H1 (cell line): ENCODE measurements at places on chromosomes 6 and 20. TPM values are rescaled to one million over a fixed set of nuclear protein-coding genes. Genes with fewer than 3 reads are reported as not detected.

The BPIFA1 gene
- not detected in 2 replicates for total RNA-seq

The UBD gene
- not detected in 2 replicates for total RNA-seq

The GHRH gene
- total RNA-seq = not detected in 2 replicates

The KCNQ5 gene
- total RNA-seq = 1.2 and 1.3 TPM in 2 replicates

- H3K4me3 ChIP-seq = no peak overlapping the region
- peaks cover 3% of the 10 kb centered on the region; the same call in 1 of the 2 replicates for H3K4me1 ChIP-seq
- H3K27me3 ChIP-seq = no peaks in the 10 kb centered on the region
These were observed 11.3 kb downstream of the NPEPL1 start for GRCh38 chr20:58703765-58704371.

- no peaks in the 10 kb centered on the region for H3K27me3 ChIP-seq
- H3K27ac ChIP-seq = no peak overlapping the region
- H3K4me3 ChIP-seq = no peak overlapping the region
- no peaks in the 10 kb centered on the region for H3K4me1 ChIP-seq
These were observed 458.7 kb upstream of the RUNX2 start for GRCh38 chr6:44869321-44869897.

- H3K27ac ChIP-seq = no peak overlapping the region
- no peaks in the 10 kb centered on the region for H3K36me3 ChIP-seq
- no peak for DNase-seq
- peaks cover 19% of the 10 kb centered on the region for H3K4me1 ChIP-seq
- no peaks in the 10 kb centered on the region for H3K27me3 ChIP-seq
- no peak overlapping the region for H3K4me3 ChIP-seq
These were observed 122.3 kb downstream of the QRSL1 start for GRCh38 chr6:106751501-106752252.

GRCh38 chr20:59232618-59233017, 67.8 kb upstream of the EDN3 start:
- no peak overlapping the region for H3K4me3 ChIP-seq
- no peak overlapping the region for H3K27ac ChIP-seq
- no peak for DNase-seq
- no peaks in the 10 kb centered on the region for H3K36me3 ChIP-seq

DNA sequence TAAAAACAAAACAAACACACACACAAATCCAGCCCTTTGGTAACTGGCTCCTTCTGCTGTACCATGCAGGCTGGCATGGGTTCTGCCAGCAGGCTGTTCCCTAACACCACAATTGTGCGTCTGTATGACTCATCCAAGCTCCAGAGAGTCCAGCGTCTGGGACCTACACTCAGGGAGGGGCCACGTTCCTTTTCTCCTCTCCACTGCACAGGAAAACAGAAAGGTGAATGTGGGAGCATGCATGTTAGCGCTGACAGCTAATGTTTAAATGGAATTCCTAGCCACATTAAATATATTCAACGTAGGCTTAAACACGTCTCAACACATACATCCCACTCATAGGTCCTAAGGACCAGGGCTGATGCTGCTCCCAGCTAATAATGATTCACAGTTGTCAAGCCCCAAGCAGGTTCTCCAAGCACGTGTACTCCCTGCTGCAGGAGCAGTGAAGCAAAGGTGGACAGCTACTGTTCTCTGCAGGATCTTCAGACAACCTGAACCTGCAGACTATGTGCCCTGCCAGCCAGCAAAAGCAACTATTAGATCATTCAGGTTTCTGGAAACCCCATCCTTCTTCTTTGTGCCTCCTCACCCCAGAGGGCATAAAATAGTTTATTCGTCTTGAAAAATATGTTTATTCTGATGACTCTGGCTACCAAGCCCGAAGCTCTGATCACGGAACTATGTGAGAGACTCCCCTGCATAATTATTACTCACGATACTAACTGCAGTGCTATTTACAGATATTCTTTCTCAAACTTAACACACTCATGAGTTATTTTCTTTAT, 20.9 kb downstream of the MAP1LC3A start:
- H3K4me1 ChIP-seq = no peaks in the 10 kb centered on the region
- H3K36me3 ChIP-seq = no peaks in the 10 kb centered on the region
- DNase-seq = no peak
- no peak overlapping the region for H3K4me3 ChIP-seq
- H3K27me3 ChIP-seq = no peaks in the 10 kb centered on the region

DNA sequence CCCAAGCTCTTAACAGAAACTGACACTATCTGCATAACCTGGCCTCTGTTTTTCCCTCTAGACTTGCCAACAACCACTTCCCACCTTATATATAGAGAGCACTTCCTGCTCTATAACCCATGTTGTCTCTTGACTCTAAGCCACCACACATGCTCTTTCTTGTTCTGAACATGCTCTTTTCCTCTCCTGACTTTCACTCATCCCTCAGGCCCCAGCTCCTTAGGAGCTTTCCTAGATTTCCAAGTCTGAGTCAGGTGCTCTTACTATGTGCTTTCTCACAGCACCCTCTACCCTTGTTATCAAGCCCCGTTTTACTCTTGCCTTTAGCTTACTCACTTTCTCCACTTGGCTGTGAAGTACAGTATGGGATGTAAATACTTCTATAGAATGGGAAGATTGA, 143.9 kb upstream of the EYA4 start:
- H3K27ac ChIP-seq = no peak overlapping the region
- H3K4me3 ChIP-seq = no peak overlapping the region
- H3K4me1 ChIP-seq = no peaks in the 10 kb centered on the region
- H3K27me3 ChIP-seq = no peaks in the 10 kb centered on the region
- H3K36me3 ChIP-seq = no peaks in the 10 kb centered on the region

DNA sequence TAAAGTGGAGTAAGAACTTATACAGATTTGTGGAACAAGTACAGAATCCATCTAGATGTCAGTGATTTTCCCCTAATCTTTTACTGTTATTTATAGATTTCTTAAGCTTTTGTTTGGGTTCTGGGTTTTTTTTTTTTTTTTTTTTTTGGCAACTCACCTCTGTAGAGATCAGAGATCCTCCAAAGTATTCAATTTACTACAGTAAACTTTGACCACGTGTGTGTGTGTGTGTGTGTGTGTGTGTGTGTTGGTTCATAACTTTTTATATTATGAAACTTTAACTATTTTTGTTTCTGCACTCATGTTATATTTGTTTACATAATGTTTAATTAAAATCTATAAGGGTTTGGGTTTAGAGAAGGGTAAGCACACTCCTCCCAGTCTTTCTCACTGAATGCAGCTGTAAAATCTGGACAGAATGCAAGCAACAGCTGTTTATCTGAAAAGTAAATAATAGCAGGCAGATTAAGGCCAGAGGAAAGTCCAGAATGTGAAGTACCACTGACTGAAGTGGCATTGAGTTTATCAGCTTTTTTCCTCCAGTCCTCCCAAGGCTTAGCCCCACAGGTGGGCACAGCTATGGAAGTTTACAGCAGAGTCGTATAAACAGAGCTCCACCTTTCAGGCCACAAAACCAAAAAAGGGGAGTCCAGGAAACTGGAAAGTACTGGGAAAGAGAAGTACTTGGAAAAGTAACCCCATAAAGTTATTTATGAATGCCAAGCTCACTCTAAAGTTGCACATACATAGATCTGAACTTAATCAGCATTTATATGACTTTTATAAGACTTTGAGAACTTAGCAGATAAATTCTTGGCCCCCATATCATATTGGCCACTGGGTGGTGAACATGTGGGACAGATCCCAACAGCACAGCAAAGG, 43.0 kb upstream of the CD2AP start:
- H3K36me3 ChIP-seq = no peaks in the 10 kb centered on the region
- H3K4me3 ChIP-seq = no peak overlapping the region
- DNase-seq = no peak
- H3K4me1 ChIP-seq = no peaks in the 10 kb centered on the region

- H3K4me1 ChIP-seq = peaks cover 3% of the 10 kb centered on the region
- H3K27ac ChIP-seq = no peak overlapping the region
- no peak for DNase-seq
- no peak overlapping the region for H3K4me3 ChIP-seq
- no peaks in the 10 kb centered on the region for H3K27me3 ChIP-seq
These were observed 174.9 kb downstream of the PLCB1 start for GRCh38 chr20:8306937-8307336.

DNA sequence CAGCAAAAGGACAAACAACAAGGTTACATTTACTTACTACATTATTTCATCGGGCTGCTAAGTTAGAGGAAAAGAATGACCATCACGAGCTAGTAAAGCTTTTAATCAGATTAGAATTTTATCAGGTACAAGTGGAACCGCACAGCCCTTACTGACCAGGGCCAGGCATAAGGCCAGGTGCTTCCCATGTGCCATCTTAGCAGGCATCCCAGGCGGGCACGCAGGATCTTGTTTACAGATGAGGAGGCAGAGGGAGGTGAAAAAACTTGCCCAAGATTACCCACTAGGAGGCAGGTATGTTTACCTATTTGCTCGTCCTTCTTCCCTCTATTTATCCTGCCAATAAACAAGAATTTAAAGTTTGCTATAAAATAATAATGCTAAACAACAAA, 10.7 kb downstream of the EZR start:
- peaks cover 7% of the 10 kb centered on the region for H3K36me3 ChIP-seq
- no peak overlapping the region for H3K4me3 ChIP-seq
- no peaks in the 10 kb centered on the region for H3K27me3 ChIP-seq
- H3K4me1 ChIP-seq = peaks cover 39% of the 10 kb centered on the region
- no peak for DNase-seq

DNA sequence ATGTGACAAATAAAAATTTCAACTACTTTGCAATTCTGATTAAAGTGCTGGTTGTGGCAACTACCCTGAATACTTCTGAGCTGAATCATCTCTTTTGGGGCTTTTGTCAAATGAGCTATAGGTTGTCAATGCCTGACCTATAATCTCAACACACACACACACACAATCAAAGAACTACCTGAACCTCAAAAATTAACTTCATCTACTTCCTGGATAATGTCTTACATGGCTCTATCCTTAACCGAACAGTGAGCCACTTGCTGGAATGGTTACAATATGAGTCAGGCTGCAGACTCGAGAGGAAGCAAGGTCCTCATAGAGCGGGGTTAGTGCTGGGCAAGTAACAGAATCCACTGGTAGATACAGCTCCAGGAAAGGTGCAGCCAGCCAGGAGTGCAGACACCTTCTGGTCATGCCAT, 70.6 kb upstream of the DST start:
- H3K27ac ChIP-seq = no peak overlapping the region
- H3K36me3 ChIP-seq = no peaks in the 10 kb centered on the region
- peaks cover 18% of the 10 kb centered on the region for H3K4me1 ChIP-seq
- no peak overlapping the region for H3K4me3 ChIP-seq
- DNase-seq = no peak
- H3K27me3 ChIP-seq = no peaks in the 10 kb centered on the region

DNA sequence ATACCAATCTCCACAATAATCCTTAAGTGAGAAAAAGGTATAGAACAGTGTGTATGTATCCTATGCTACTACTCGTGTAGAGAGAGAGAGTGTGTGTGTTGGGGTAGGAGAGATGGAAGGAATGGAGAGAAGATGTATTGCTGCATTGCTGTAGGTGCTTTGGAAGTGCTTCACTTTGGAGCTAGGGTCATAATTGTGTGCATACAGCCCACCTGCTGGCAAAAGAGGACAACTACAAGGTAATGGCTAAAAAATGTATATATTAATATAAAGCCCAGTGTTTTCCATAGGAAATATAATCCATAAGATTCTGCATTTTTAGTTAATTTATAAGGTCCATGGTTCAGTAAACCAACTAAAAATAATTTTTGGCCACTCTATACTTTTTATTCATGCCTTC, 36.1 kb downstream of the SERAC1 start:
- H3K36me3 ChIP-seq = no peaks in the 10 kb centered on the region
- H3K27ac ChIP-seq = no peak overlapping the region
- H3K4me1 ChIP-seq = no peaks in the 10 kb centered on the region
- DNase-seq = no peak

GRCh38 chr6:65064844-65065243, 642.2 kb downstream of the EYS start:
- no peak for DNase-seq
- H3K4me1 ChIP-seq = no peaks in the 10 kb centered on the region
- H3K36me3 ChIP-seq = no peaks in the 10 kb centered on the region
- no peak overlapping the region for H3K27ac ChIP-seq
- H3K4me3 ChIP-seq = no peak overlapping the region

GRCh38 chr20:57951549-57951948, 241.7 kb upstream of the PMEPA1 start:
- H3K27me3 ChIP-seq = no peaks in the 10 kb centered on the region
- DNase-seq = no peak
- no peaks in the 10 kb centered on the region for H3K4me1 ChIP-seq
- H3K4me3 ChIP-seq = no peak overlapping the region
